ENCODE measurements at places on chromosomes 13 and 19. TPM values are rescaled to one million over a fixed set of nuclear protein-coding genes. Genes with fewer than 3 reads are reported as not detected.

Gene MADCAM1
- 0.16 TPM for total RNA-seq

Gene TNPO2
- total RNA-seq = 39.4 TPM

Gene POLRMT
- 13.5 TPM for total RNA-seq

Gene CGB3
- total RNA-seq = not detected

Gene LAMP1
- 85.1 TPM for total RNA-seq

Gene ZNF134
- 18.6 TPM for total RNA-seq

Gene CALR3
- not detected for total RNA-seq

Gene ACER1
- not detected for total RNA-seq

Gene SYNE4
- total RNA-seq = not detected

Gene APBA3
- total RNA-seq = 15.5 TPM

Gene APOC1
- total RNA-seq = 1.7 TPM

Gene C1QTNF9B
- total RNA-seq = not detected

Gene TUBA3C
- total RNA-seq = not detected

Gene FAM83E
- total RNA-seq = 0.18 TPM

Gene KLK1
- total RNA-seq = not detected

Gene GAPDHS
- total RNA-seq = not detected

Gene PABPC3
- 0.08 TPM for total RNA-seq

Gene ZFP36
- total RNA-seq = 18.3 TPM

Gene FGF21
- total RNA-seq = not detected
